A549 (cell line): ENCODE measurements at places on chromosomes 1 and 21.
A peak's percentile ranks its signal among the peaks of the same experiment; 100 is the strongest.

DNA sequence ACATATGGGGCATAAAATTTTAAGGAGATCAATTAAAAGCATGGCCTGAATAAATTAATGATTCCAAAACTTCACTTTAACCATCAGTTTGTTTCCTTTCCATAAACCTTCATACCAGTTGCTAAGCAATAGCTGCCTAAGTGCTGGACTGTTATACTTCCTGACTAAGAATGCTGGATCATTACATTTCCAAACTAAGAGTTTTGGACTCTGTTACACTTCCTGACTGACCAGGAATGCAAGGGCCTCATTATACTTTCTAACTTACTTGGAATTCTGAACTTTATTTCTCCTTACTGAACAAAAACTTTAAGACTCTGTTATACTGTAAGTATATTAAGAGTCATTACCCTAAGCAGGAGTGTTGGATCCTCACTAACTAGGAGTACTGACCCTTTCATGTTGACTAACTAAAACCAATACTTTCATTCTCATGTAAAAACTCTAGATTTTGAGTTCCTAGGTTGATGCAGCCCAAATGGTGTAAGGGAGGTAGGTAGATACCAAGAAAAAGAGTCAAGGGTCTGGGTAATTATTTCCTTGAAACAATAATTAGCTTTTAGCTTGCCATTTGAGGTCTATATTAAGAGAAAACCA lies 118.2 kb downstream of the FAF1 start:
- no peak for DNase-seq

GRCh38 chr1:10634075-10634427 lies 159.3 kb downstream of the PEX14 start:
- DNase-seq = no peak

DNA sequence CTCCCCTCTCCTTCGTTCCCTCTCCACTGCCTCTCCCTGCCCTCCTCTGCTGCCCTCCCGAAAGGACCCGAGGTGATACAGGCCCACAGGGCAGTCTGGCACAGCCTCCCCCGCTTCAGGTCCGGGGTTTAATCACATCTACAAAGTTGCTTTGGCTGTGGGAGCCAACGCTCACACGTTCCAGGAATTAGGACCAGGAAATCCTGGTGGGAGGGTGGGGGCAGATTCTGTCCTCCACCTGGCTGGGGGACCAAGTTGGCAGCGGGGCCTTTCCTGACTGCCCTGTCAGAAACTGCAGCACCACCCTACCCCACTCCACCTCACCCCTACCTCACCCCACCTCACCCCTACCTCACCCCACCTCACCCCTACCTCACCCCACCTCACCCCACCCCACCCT lies 95.1 kb downstream of the WDR4 start:
- DNase-seq = no peak

DNA sequence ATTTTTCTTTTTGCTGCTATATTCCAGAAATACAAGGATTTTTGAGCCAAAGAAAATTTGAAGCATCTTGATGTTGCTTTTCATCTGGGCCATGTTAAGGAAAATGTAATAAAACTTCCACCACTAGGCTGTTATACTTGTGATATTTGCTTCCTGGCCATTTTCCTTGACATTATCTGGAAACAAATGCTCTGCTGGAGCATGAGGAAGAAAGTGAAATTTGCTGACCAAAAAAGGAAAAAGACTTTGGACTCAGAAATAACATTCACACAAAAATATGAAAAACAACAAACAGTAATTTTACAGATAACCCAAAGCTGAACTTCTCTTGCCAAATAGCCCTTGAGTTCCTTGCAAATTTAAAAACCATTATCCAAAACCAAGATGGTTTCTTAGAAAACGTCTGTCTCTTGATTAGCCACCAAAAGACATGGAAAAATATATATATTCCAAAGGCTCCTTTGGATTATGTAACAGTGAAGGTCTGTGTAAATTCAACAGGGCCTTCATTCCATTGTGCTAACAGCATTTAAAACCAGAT lies 344.5 kb downstream of the LMX1A start:
- DNase-seq = no peak

DNA sequence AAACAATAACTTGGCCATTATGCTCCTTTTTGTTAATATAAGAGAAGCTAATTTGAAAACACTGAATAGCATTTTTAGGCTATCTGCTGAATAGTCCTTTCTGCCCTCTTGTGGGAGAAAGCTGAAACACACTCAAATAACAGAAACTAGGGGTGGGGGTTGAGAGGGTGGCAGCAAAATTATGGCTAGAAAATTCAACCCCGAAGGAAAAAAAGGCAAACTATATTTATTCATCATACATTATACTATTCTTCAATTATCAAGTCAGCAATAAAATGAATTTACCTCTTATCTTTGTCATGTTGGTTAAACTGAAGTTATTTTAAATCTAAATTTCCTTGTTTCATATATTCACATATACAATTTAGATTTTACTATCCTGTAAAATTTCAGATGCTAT lies 255.9 kb downstream of the FAF1 start:
- DNase-seq = peak; percentile 25

DNA sequence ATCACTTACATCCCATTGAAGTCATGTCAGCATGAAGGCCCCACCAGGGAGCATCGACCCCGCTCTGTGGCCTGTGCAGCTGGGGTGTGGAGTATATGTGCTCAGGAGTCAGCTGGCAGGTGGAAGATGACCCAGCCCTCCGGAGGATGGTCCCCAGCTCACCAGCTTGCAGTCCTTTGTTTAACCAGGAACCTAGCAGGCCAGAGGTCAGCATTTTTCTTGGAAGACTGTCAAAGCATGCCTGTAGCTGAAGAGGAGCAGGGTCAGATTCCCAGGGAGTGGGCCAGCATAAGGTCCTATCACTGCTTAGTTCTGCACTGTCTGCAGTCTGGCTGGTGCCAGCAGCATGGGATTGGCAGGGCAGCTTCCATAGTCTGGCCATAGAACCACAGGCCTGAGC lies 12.7 kb downstream of the NFASC start:
- DNase-seq = no peak

DNA sequence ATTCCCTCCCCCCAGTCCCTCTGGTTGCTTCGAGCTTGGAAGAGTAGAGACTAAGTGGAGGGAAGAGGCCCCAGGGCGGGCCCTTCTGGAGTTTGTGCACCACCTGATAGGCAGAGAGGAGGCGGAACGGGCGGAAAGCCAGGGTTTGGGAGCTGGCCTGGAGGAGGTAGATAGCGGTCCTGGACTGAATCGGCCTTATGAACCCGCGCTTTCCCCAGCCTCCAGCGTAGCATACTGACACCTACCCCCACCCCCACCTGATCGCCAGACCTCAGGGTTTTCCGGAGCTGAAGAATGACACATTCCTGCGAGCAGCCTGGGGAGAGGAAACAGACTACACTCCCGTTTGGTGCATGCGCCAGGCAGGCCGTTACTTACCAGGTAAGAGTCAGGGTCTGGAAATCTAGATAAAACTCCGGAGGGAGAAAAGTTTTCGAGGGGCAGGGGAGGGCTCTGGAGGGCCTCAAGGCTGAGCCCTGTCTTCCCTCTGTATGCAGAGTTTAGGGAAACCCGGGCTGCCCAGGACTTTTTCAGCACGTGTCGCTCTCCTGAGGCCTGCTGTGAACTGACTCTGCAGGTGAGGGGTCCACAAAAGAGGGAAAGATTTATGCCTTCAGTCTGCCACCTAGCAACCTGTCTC lies 705 bp downstream of the UROD start:
- no peak for DNase-seq

DNA sequence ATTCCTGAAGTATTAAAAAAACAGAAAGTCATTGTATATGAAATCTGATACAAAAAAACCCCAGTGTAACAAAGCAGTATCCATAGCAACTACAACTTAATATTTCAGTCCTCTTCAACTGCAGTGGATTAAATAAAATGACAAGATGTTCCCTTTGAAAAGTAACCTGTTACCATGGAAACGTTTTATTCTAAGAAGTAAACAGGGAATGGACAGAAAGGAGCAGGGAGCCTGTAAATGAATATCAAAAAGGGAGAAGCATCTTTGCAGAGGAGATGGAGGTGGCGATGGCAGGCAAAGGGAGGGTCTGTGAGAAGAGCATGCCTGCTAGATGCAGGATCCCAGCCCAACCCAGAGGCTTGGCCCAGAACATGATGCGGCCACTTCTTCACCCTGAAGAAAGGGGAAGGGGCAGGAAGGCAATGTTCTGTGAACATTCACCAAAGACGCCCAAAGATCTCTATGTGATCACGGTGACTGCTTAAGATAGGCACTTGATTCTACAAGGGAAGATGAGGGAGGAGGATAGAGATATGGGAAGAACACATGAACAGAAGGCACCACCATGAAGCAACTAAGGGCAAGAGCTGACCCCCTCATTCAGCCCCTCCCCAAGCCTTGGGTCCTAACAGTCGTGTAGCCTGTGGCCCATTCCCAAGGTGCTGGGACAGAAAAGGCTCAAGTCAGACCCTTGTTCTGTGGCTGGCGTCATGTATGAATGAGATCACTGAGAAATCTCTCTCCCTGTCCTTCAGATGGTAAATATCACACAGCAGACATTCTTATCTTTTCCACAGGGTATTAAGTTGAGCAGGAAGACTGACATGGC lies 200.0 kb downstream of the SLC45A1 start:
- DNase-seq = no peak

- DNase-seq = peak; percentile 61
These were observed 16.0 kb downstream of the DHRS3 start for GRCh38 chr1:12601700-12602658.

GRCh38 chr1:15411593-15412137 lies 2.0 kb downstream of the EFHD2 start:
- no peak for DNase-seq

GRCh38 chr1:46605232-46605631 lies 1.2 kb upstream of the MKNK1 start:
- no peak for DNase-seq

GRCh38 chr1:109890115-109890953 lies 20.3 kb upstream of the CSF1 start:
- no peak for DNase-seq

- DNase-seq = no peak
These were observed 7.1 kb downstream of the PERM1 start for GRCh38 chr1:974687-975328.

DNA sequence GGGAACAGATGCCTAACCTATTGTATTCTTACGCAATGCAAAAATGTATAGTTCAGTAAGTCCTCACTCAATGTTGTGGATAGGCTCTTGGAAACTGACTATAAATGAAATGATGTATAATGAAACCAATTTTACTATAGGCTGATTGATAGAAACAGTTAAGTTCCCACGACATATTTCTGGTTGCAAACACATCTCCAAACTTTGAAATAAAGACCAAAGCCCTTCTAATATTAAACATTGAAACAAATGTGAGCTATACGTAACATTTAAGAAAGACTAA lies 29.1 kb downstream of the MAP3K21 start:
- no peak for DNase-seq

- DNase-seq = no peak
These were observed 32.8 kb downstream of the ZC3H11B start for GRCh38 chr1:219580009-219580676.
